Mesenteric fat pad (tissue), 1 donor: ENCODE measurements at places on chromosomes 3 and 15. TPM values are rescaled to one million over a fixed set of nuclear protein-coding genes. Genes with fewer than 3 reads are reported as not detected.

Gene LSAMP
- total RNA-seq: 1.7 TPM

Gene MAP6D1
- 0.48 TPM for total RNA-seq

Gene ZBBX
- not detected for total RNA-seq

Gene FGF7
- 175 TPM for total RNA-seq

Gene EPHB3
- total RNA-seq: 1.6 TPM

- DNase-seq: peak; percentile 55
Measured at GRCh38 chr3:45939341-45939771, 3.9 kb upstream of the CXCR6 start.

DNA sequence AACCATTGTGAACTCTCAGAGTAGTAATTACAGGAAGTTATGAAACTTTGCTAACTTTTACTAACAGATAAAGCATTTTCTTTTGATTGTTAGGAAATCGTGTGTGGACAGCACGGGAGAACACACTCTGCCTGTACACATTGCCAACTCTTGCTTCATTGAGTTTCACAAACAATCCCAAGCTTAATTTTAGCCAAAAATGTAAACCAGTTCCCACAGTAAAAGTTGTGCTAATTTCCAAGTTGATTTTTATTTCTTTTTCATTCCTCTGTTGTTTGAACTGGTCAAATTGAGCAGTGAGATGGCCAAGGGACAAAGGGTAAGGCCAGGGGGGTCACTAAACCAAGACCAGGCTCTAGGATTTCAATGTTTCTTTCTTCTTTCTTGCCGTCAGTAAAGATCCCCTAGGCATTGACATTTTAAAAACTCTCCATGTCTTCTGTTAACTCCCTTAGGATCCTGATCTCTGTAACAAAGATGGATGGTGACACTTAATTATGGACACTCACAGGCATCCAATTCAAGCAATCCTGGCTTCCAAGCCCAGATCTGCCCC is 414.9 kb downstream of the RBMS3 start:
- no peak for DNase-seq

DNA sequence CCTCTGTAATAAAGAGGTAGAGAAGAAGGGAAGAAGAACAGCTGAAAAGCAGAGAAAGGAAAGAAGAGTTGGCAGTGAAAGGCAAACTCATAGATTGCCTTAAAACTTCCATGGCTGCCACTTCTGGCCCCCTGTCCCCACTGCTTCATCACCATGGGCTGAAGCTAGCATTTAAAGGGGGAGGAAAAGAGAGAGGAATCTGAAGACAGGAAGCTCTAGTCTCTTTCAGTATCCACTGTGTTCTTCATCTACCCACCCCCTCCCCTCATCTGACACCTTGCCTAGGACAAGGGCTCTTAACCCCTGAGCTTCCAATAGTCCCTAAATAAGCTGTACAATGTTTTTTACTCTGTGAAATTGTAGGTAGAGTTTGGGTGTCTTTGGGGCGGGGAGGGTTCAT is 60.6 kb downstream of the ALCAM start:
- DNase-seq: no peak

GRCh38 chr15:41423979-41424659 is 7.2 kb downstream of the RTF1 start:
- DNase-seq: peak; percentile 45

- no peak for DNase-seq
Measured at GRCh38 chr3:192155194-192155593, 572.1 kb downstream of the FGF12 start.

DNA sequence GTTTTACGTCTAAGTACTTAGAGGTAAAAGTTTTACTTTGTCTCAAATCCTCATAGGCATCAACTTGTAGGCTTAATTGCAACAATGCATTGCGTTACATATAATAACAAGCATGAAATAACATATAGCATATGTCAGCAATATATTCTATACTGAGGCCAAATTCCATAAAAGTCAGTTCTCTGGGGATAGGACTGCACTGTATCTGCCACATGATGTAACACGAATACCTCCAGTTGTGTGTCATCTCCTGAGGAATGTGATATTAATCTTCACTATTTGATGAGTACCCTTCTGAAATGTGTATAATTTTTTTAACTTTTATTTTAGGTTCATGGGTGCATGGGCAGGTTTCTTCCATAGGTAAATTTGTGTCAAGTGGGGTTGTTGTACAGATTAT is 126.4 kb downstream of the IMPG2 start:
- DNase-seq: no peak

DNA sequence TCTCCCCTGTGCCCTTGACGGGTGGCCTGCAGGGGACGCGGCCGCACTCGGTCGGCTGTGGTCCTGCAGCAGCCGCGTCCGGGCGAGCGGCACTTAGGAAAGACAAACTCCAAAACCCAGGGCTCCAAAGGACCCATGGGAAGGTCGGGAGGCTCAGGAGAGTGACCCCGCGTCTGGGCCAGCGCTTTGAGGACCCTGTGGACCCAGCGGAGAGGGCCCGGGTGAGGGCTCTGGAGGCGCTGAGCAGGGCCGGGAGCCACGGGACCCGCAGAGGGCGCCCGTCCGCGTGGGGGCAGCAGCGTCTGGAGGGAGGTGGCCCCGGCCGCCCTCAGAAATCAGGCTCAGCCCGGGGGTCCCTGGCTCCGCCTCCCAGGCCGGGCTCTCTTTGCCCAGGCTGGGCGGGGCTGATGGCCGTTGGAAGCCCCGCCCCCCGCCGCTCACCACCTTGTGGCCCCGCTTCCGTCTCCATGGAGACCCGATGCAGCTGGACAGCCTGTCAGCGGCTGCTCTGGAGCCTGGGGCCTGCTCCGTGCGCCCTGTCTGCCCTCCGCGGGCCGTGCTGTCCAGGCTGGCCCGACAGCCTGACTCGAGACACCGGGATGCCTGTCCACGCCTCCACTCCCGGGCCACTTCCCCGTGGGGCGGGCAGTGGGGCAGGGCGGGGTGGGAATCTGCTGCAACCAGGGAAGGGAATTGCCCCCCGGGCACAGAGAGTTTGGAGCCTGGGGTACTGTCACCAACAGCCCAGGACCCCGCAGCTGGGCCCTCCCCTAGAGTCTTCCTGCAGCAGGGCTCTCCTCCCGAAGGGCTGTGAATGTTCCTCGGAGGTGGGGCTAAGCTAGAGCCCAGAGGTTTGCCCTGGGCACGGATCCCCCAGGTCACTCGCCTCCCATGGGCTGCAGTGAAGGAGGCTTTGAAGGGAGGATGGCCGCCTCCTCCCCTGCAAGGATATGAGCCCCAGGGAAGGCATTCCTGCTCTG is 34.8 kb upstream of the RPL32 start:
- DNase-seq: no peak

- DNase-seq: no peak
Measured at GRCh38 chr3:100932491-100932890, 60.7 kb downstream of the ABI3BP start.

- DNase-seq: no peak
Measured at GRCh38 chr3:56222866-56223265, 245.4 kb downstream of the ERC2 start.

- peak; percentile 67 for DNase-seq
Measured at GRCh38 chr15:29670998-29671981, 151.0 kb downstream of the TJP1 start.
